ENCODE measurements at places on chromosomes 5 and 9.

GRCh38 chr9:18427691-18428090 is 46.3 kb upstream of the ADAMTSL1 start:
- no peak for DNase-seq

DNA sequence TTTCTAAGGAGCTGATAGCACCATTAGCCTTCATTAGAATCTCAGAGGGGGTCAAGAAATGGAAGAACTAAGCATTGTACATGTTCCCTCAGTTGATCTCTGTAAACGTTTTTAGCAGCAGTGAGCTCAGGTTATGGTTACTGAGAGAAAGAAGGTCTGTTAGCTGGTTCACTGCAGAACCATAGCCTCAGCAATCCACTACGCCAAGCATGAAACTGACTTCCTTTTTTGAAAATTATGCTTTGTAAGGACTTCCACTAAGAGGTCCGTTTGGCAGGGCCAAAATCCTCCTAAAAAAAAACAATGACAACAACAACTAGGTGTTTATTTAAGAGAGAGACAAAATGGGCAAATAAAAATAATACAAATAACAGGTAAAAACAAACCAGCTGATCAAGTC is 273.3 kb downstream of the AOPEP start:
- DNase-seq = no peak

DNA sequence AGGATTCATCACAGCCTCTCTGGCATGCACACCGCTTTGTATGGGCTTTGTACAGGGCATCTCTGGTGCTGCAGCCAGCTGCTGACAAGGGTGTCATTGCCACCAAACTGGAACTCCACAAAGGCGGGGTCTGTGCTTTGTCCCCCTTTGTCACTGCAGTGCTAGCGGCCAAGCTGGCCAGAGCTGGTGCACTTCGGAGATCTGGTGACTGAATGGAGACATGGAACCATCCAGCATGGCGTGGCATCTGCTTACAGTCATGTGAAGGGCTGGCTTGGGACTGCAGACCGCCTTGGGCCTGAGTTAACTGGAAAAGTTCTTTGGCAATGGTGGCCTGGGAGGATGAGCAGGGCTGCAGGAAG is 18.7 kb upstream of the COL5A1 start:
- DNase-seq = no peak

- peak; percentile 27 for DNase-seq
Observed at GRCh38 chr5:79464695-79465332, 49.1 kb downstream of the HOMER1 start.

GRCh38 chr5:96807075-96807654 is 580 bp downstream of the ERAP1 start:
- DNase-seq = no peak

DNA sequence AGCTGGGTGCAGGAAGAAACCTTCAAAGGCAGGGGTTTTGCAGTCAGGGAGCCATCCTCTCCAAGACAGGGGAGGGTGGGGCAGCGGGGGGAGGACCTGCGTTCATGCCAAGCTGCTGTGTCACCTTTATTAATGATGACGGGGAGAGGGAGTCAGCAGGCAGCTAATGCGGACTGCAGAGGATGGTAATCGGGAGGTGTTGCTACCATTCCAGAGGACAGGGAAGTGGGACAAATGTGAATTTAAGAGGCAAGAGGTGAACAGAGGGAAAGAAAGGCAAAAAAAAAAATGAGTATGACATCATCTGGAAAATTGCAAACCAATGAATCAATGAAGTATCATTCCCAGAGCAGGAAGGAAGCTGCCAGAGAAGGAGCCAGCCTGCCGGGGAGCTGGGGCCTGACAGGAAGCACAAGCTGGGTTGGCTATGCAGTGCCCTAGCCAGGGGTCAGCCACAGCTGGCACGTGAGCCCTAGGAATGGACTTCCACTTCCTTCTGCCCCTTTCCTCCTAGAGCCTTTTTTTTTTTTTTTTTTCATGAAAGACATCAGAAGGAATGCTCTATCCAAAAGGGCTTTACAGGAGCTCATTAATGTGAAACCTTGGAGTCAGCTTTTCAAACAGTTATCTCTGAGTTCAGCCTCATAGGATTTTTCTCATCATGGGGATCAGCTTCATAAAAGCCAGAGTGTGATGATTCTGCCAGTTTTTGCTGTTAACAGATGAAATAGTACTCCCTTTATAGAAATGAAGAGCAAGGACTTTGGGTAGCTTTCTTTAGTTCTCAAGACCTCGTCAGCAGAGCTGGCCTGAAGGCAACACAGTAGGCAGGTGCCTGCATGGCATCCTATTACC is 9.2 kb downstream of the INSYN2B start:
- DNase-seq = no peak

GRCh38 chr9:114995681-114996221 is 65.4 kb upstream of the TNFSF8 start:
- DNase-seq = no peak

DNA sequence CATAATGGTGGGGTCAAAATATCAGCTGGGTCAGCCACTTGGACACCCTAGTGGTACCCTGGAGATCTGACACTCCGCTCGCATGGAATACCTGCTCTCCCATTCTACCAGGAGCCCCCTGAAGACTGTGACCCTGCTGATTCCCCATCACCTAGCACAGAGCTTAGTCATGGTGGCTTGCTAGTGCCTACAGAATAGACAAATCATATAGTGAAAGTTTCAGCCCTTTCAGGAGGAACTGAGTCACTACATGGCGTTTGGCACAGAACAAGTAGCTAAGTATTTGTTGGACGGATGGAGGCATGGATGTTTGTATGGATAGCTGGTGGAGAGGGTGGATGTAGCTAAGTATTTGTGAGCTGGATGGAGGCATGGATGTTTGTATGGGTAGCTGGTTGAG is 65.3 kb downstream of the LMX1B start:
- no peak for DNase-seq

GRCh38 chr9:6805532-6805931 is 47.8 kb downstream of the KDM4C start:
- no peak for DNase-seq

DNA sequence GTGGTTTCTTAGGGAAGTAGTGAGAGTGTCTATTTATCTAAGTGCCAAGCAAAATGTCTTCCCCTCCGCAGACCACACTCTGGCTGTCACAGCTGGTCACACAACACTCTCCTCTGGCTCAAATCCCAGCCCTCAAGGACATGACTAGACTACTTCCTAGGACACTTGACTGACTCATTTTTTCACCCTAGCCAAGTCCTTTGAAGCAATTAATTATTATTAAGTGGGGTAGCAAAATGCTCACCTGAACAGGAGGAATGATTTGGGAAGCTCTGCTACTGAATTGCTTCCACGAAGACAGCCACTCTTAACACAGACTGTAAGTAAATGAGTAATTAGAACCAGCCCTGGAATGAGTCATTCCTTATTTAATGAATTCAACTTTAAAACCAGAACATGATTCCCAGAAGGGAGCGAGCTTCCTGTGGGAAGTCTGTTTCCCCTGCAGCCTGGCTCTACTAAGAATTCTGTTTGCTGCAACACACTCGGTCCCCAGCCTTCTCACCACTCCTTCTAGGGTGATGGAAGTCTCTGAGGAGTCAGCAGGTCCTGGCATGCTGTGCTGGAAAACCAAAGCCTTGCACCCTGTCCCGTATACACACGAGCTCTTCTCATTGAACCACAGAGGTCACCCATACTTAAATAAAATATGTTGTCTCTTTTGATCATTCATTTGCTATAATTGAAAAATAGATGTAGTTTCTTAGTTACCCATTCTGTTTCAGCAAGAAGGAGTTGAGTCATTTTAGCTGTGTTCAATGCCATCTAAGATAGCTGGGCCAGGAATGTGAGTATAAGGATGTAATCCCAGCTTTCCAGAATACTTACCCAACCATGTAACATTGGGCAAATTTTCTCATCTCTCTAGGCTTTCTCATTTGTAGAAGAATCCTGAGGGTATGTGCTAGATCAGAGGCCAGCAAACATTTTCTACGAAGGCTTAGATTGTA is 218.6 kb upstream of the RASEF start:
- DNase-seq = no peak

DNA sequence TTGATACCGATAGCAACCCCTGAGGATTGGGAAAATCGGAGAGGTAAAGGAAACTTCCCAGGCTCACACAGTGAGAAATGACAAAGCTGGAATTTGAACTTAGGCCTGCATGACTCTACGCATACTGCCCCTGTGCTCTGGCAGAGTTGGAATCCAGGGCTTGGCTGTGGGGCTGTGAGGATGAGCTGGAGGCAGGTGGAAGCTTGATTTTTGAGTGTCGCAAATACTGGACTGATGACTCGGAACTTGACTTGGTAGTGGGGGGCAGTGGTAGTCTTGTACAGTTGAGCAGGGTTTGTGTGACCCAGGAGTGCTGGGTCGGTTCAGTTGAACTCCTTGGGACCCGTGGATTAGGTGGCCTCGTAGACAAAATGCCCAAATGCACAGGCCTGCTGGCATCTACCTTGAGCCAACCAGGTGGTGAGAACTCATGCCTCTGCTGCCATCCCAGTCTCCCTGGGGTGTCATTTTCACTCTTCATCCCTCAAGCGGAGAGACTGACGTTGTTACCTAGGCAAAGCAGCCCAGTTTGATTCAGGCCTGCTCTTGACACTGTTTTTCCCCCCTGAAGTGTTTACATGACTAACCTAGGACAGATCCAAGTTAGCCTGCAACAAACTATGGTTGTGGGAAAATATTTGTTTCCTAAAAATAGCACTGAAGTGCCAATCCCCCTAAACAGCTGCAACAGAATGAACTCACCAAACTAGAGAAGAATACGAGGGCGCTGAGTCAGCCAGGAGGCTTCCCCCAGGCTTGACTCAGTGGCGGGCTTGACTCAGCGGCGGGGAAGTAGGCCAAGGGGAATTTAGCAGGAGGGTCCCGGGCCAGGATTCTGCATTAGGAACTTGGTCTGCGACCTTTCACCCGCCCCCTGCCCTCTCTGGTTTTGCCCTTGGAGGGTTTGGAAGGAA is 45.7 kb upstream of the ORM1 start:
- DNase-seq = no peak

DNA sequence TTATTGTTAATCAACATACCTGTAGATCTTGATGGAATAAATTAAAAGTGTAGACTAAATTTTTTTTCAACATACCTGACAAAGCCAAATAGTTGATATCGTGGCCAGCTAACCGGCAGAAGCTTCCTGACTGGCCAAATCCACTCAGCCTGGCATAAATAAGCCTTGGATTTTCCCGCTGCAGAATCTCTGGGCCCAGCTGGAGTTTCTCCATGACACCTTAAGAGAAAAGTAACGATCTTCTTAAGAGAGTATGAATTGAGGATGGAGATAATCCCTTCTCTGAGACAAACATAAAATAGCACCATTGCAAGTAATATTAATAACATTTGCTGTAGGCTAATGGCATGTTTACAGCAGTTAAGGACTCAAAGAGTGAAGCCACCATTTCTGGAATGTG is 2.2 kb downstream of the AMACR start:
- no peak for DNase-seq

GRCh38 chr5:640461-641330 is 28.6 kb downstream of the CEP72 start:
- DNase-seq = no peak

DNA sequence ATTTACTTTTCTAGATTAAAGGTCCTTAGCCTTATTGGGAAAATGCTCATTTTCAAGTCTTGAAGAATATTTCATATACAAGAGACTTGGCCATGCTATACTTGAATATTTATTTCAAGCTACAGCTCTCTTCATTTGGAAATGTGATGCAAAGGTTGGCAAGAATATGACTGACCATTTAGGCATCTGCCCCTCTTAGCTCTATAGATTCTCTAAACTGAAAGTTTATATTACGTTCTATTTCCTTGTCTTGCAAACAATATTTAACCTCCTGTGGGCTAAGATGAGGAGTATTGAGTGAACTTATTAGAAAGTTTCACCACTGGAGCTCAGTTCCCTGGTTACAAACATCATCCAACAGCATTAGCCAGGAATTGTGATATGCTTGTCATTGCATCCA is 593.1 kb downstream of the MAT2B start:
- no peak for DNase-seq

GRCh38 chr9:136328622-136329041 is 1.3 kb downstream of the GPSM1 start:
- DNase-seq = no peak

- no peak for DNase-seq
Observed at GRCh38 chr5:99814321-99815063, 720.7 kb upstream of the FAM174A start.
